NCI-H460 (cell line): ENCODE measurements at places on chromosomes 12 and 14. TPM values are rescaled to one million over a fixed set of nuclear protein-coding genes. Genes with fewer than 3 reads are reported as not detected.

FGF6 gene
- not detected in 2 replicates for total RNA-seq

WDHD1 gene
- 13.6 and 14.3 TPM in 2 replicates for total RNA-seq

HOXC4 gene
- 0.12 TPM in 1 of 2 replicates, not detected in the other for total RNA-seq

SLC5A8 gene
- not detected in 2 replicates for total RNA-seq

FOXG1 gene
- total RNA-seq, result 0.02 TPM in 1 of 2 replicates, not detected in the other

RERGL gene
- not detected in 2 replicates for total RNA-seq

SLC25A21 gene
- total RNA-seq, result 1.7 and 2.0 TPM in 2 replicates

PYGL gene
- 255 and 258 TPM in 2 replicates for total RNA-seq

MFAP5 gene
- not detected in 2 replicates for total RNA-seq

AP5M1 gene
- 24.2 and 28.6 TPM in 2 replicates for total RNA-seq

SOAT2 gene
- not detected in 2 replicates for total RNA-seq

TOMM20L gene
- not detected in 2 replicates for total RNA-seq

HPD gene
- total RNA-seq, result 0.22 and 1.5 TPM in 2 replicates

NGB gene
- total RNA-seq, result not detected in 2 replicates

ACOT6 gene
- not detected in 2 replicates for total RNA-seq

CLECL1 gene
- total RNA-seq, result not detected in 2 replicates

WSCD2 gene
- total RNA-seq, result not detected in 2 replicates

GRCh38 chr14:92520102-92521057, 6.8 kb downstream of the RIN3 start:
- DNase-seq, result no peak

DNA sequence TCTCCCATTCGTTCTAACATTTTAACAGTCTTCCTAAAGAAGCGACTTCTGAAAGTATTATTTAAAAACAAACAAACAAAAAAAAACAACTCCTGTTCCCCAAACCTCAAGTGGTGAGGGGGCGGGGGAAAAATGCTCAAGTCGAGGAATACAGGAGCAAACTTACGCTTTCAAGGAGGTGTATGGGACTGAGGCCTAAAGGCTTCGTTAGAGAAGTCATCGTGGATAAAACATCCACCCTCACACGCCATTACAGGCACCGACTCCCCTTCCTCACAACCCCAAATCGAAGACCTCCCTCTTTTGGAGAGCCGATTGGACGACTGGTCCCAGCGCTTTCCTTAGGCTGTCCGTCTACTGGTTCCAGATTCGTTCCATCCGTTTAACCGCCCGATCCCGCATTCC, 693 bp downstream of the CBX5 start:
- no peak for DNase-seq

GRCh38 chr12:69873429-69873828, 48.4 kb downstream of the MYRFL start:
- DNase-seq, result no peak

GRCh38 chr14:89544636-89545301, 127.7 kb upstream of the FOXN3 start:
- no peak for DNase-seq

- DNase-seq, result no peak
Measured at GRCh38 chr12:43362910-43363694, 188.9 kb downstream of the ADAMTS20 start.

DNA sequence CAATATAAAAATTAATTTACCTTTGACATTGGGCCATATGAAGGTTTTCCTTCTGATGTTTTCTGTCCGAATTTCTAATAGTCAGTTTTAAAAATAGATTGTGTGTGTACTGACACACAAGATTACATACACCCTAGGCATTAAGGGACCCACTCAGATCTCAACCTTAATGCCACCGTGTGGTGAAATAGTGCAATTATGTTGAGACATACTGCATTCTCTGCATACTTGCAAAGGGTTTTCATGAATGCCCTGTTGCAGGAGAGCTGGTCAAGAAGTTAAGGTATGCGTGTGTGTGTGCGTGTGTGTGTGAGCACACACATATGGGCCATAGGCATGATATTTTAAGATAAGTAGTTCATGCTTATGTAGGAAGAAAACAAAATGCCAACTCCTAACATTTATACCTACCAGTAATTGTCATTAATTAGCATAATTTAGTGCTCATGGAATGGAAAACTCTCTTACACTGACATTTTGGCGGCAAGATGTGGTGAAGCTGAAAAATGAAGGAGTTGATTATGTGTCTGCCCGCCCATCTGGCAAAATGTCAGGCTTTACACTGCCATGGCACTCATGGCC, 58.8 kb downstream of the PIK3C2G start:
- DNase-seq, result peak; percentile 70

DNA sequence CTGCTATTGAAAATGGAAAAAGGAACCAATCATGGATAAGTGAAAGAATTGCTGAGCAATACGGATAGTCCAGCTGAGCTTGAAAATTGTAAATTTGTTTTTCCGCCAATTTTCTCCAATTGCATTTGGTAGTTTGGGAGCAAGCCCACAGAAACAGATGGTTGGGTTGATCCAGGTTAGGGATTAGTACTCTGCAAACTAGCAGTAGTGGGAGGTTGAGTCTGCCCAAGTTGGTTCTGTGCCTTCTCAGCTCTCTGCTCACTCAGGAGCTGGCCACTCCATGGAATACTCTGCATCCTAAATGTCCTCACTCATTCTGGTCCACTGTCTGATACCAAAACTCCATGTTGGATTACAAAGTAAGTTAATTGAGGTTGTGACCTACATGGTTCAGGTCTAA, 361.1 kb upstream of the ATP2B1 start:
- no peak for DNase-seq

GRCh38 chr12:44689587-44689986, 186.5 kb downstream of the NELL2 start:
- DNase-seq, result no peak

DNA sequence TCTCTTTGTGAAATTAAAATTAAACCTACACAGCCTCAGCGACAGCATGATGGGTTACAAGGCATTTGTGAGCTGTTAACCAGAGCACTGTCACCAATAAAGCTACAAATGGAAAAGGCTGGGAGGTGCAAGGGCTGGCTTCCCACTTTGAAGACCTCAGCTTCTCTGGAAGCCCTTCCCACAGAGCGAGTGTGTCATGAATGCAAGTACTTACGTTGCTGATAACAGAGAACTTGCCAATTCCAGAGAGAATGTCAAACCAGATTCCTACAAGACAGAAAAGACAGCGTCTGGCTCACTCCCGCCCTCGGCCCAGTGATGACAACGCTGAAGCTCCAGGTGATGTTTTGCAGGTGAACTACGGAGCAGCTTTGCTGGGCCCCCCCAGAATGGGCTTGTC, 145.8 kb downstream of the NTF3 start:
- no peak for DNase-seq

DNA sequence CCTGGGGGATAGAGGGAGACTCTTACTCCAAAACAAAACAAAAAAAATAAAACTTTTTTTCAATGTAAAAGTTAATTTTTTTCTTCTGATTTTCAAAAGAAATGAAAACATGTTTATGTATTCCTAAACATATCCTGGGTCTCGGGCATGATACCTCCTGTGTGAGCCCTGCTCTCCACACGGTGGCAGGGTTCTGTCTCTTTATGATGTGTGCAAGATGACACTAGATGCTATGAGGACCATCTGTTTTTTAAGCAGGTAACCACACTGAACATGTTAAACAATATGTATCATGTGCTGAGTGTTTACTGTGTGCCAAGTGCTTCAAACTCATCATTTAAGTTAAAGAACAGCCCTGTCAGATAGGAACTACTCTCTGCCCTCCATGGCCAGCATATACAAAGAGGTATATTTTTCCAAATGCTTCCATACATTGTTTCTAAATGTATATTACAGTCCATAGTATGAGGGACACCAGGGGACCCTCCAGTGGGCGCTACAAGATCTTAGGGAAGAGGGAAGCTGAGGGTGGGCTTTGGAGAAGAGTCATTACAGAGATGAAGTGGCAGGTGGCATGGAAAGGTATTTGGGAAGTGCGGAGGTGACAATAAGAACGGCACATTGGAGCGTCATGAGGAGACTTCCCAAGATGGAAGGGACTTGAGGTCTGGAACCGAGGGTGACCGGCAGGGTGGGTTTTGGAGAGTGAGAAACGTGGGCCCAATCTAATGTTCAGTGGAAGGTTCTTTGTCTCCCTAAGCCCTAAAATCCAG, 28.5 kb downstream of the FOS start:
- no peak for DNase-seq

DNA sequence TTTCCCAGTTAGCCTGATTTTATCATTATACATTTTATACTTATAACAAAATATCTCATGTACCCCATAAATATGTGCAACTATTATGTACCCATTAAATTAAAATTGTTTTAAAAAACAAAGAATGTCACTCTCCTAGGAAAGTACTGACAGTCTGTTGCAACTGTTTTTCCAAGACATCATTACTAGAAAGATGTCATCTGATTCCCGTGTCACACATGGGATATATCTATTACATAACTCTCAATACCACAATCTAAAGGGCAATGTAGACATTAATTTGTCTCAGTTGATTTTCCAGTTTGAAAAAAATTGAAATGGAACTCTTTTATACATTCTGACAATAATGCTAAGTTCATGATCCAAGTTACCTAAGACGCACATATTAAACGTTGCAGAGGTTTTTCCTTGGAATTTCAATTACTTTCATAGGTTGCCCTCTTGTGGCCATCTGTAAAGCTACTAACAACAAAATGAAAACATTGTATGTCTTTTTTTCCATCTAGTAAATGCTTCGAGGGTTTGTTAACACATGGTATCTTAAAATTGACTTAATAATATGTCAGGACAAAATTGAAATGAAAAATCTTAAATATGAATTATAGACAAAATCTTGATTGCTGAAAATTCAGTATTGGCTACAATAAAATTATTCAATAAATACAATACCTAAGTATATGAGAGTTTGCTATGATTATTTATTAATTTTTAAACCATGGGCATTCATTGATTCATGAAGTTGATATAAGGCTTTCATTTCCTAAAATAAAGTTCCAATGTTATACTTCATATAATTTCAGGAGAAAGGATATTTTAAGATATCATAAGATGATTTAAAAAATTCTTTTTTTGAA, 131.6 kb downstream of the PPFIA2 start:
- peak; percentile 67 for DNase-seq

DNA sequence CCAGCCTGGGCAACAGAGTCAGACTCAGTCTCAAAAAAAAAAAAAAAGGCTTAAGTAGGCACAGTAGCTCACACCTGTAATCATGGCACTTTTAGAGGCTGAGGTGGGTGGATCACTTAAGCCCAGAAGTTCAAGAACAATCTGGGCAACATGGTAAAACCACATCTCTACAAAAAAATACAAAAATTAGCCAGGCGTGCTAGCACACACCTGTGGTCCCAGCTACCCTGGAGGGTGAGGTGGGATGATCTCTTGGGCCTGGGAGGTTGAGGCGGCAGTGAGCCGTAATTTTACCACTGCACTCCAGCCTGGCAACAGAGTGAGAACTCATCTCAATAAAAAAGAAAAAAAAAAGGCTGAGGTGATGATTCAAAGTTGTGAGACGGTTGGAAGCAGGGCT, 9.1 kb upstream of the RESF1 start:
- no peak for DNase-seq

GRCh38 chr14:102317564-102318248, 1.8 kb upstream of the ZNF839 start:
- peak; percentile 64 for DNase-seq

GRCh38 chr12:119505001-119505400, 88.6 kb upstream of the TMEM233 start:
- DNase-seq, result no peak

DNA sequence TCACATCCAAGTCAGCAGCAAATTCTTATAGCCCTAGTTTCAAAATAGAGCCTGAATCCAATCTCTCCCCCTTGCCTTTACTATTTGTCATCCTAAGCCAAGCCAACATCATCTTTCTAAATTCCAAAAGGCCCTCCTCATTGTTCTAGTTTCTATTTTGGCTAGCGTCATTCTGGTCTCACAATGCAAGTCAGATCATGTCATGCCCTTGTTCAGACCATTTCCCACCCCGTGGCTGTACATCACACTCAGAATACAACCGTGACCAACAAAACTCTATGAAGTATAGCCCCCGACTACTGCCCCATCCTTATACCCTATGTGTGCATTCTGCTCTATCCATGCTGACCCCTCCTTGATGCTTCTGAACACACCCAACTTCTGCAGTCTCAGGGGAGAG, 12.3 kb upstream of the GNG2 start:
- no peak for DNase-seq

DNA sequence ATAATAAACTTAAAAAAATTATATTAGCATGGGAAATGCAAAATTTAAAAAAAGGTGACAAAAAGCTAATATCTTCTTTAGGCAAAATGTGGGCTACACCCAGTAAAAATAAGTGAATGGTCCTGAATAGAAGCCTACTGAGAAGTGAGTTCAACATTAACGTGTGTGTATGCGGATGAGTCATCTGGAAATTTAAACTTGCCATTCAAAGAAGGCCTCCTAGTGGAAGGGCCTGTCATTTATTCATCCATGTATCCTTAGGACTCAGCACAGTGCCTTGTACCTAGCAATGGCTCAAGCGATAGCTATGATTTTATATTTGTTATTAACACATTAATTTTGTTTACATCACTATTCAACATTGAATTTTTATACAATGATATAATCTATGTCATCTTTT, 226.2 kb downstream of the NUBPL start:
- peak; percentile 21 for DNase-seq

DNA sequence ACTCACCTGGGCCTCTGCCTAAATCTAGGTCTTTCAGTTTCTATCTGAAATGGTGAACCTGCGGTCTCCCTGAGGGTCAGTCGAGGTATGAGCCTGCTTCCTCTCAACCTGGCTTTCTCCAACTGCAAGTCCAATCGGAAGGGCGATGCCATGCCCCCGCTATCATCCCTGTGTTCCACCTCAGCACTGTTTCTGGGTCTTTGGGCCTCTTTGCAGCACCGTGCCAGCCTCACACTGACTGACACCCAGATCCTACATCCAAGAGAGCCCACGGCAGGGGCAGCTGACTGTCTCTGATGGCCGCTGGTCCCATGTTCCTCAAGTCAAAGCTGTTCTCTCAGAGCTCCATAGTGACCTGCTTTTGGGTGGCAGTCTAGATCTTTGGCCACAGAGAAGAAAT, 120.7 kb downstream of the PAPOLA start:
- no peak for DNase-seq

- no peak for DNase-seq
Measured at GRCh38 chr12:122147514-122148290, 26.3 kb downstream of the IL31 start.

GRCh38 chr14:31541702-31542101, 19.5 kb upstream of the NUBPL start:
- no peak for DNase-seq

DNA sequence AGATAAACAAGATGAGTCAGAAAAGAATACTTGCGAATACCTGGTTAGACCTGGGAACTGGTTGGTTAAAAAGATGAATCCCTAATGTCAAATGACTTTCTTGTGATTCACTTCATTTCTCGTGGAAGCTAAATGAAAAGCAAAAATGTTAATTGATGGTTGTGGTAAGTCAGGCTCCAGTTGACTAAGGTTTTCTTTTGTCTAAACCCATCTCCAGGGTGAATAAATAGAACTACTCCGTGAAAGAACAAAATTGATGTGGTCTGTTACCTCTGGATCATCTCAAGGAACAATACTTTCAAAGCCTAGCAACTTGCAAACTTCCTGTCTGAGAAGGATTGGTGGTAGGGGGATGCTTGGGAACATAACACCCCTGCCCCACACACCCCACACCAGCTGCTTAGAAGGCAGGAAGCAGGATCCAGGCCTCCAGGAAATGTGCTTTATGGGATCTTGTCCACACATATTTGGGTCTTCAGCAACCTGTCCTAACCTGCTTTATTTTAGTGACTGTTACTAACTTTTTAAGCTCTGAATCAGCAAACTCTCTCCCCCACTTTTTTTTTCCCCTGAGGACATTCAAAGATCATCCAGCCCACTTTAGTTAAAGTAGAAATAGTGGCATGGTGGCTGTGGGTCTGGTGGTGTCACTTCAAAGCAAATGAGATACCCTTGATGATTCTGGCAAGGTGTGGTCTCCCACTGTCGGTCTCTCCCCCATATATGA, 60.4 kb upstream of the PTHLH start:
- no peak for DNase-seq

GRCh38 chr14:91417120-91417982, at the start of gene CCDC88C:
Gene CCDC88C (minus strand): TSS chr14:91417820. CDS start chr14:91417690, 130 bp downstream.
- DNase-seq, result peak; percentile 67
